ENCODE measurements at places on chromosomes 4 and X.

DNA sequence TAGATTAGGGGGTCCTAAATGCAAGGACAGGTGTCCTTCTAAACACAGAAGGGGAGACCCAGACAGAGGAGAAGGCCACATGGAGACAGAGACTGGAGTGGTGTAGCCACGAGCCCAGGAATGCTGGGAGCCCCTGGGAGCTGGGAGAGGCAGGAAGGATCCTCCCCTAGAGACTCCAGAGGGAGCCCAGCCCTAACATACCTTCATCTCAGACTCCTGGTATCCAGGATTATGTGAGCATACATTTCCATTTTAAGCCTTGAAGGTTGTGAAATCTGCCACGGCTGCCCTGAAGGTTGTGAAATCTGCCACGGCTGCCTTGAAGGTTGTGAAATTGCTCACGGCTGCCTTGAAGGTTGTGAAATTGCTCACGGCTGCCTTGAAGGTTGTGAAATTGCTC is 148.4 kb downstream of the ASMT start:
- no peak for DNase-seq

- DNase-seq, result no peak
Measured at GRCh38 chrX:22534643-22535042, 261.9 kb downstream of the CBLL2 start.

GRCh38 chrX:108217876-108218275 is 126.3 kb downstream of the ATG4A start:
- no peak for DNase-seq

DNA sequence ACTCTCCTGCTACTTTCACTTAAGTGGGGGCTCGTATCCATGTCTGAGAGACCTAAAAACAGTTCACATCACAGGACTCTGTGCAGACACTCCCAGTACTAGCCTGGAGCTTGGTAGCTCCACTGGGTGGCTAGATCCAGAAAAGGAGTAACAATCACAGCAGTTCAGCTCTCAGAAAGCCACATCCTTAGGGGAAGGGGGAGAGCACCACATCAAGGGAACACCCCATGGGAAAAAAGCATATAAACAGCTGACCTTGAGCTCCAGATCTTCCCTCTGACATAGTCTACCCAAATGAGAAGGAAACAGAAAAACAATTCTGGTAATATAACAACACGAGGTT is 175.8 kb downstream of the FAM13A start:
- DNase-seq, result no peak

GRCh38 chr4:62324215-62324614 is 1124.1 kb downstream of the ADGRL3 start:
- DNase-seq, result no peak
